NCI-H524 (cell line): ENCODE measurements at places on chromosomes 6 and 20.

DNA sequence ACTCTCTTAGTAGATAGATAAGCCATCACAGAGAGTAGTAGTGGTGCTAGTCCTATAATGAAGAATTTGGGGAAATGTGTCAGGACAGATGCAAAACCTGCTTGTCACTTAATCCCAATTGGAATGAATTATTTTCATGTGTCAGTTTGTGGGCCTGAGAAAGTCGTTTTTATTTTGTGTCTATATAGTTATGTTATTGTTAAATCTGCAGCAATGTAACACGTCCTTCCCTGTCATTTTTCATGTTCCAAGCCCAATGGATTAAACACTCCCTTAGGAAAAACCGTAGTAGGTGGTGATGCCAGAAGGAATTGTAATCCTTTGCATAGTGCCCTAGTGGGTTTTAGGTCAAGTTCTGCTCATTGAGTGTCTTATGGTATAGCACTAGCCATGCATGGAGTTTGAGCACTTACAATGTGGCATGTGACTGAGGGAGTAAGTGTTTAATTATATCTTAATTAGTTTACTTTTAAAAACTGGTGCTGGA is 105.9 kb upstream of the PRSS16 start:
- DNase-seq = no peak

DNA sequence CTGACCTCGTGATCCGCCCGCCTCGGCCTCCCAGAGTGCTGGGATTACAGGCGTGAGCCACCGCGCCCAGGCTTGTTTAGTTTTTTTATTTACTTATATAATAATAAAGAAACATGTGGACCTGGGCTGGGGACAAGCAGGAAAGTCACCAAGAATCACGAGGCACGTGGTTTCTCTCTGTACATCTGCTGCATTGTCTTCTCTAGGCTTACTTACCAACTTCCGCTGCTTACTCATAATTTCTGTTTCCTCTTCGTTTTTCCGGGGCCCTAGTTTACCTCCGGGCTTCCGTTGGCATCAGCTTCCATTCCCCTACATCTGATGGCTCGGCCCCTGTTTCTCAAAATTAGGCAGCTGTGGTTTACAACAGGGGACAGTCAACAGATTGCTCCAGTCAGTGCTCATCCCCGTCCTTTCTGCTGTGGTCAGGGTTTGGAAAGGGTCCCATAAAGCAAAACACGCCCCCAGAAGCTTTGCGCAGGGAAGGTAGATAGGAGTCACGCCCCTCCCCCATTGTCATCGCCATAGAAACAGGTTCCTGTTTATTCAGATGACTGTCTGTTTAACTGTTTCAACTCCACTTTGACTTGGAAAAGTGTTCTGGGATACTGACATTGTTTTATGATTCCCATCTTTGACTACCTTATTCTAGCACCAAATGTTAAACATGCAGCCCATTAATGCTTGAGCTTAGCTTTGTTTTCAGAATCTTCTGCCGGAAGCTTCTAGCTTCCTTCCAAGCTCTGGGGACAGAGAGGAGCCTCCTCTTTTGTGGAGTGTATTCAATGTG is 31.9 kb upstream of the TXLNB start:
- no peak for DNase-seq

- no peak for DNase-seq
These were observed 7.8 kb upstream of the EZR start for GRCh38 chr6:158826819-158827501.

DNA sequence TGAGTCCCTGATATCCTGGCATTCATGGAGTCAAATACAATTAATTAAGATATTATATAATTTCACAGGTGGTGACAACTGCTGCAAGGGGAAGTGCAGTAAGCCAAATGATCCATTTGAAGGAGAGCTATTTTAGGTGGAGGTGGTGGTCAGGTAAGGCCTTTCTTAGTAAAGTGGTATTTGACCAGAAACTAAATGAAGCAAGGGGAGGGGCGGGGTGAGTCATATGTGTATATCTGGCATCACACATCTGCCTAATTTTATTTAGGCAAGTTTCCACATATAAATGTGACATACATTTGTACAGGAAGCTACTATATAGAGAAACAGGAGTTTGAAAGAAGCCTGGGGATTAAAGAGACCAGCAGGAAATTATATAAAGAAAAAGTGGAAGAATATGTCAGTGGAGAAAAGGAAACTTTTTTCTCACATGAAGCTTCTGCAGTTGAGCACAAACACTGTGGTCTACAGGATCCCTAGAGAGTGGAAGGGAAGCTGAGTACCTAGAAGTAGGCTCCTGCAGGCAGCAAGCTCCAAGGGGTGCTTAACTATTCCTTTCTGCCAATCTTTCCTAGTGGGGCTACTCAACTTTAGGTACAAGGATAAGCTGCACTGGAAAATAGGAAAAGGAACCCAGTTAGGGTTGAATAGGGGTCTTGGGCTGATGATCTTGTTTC is 99.6 kb downstream of the OGFRL1 start:
- DNase-seq = no peak

DNA sequence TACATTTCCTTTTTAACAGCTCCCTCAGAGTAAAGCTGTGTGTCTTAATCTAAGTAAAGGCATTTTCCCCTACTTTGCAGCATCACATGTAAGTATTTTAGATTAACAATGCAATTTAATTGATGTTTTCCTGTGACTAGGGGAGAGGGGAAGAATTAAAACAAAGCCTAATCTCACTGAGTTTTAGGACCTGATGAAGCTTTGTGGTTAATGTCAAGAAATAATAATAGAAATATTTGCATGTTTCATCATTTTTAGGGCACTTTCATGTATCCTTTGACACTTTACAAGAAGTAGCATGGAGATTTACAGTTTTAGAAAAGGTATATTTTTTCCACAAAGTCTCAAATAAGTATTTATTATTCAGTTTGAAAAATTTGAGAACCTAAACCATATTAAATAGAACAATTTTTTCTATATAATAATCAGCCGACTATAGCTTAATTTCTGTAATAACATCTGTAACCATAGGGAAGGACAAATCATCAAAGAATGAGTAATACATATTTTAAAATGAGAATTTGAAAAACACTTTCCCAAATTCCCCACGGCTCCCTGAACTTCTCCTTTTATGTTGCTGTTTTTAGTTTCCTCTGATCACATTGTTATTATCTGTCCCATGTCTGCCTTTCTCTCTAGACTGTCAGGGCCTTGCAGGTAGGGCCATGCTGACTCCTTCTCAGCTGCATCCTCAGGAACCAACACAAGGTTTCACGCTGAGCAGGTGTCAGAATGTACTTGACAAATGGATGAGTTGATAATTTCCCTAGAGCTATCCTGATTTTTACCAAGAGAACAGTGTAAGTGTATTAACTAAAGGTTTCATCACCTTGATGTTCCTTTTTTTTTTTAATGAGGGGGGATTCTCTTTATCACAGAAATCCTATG is 338.1 kb downstream of the SYNE1 start:
- DNase-seq = no peak

- DNase-seq = no peak
These were observed 28.1 kb downstream of the HUS1B start for GRCh38 chr6:628766-629165.

GRCh38 chr6:58419321-58419720 is 1101.9 kb downstream of the PRIM2 start:
- DNase-seq = no peak

- no peak for DNase-seq
These were observed 485.5 kb downstream of the CD109 start for GRCh38 chr6:74181471-74181870.

- peak; percentile 46 for DNase-seq
These were observed at the start of gene DSP for GRCh38 chr6:7541175-7542064. TSS of gene DSP (plus strand) at chr6:7541671. CDS start at chr6:7541916, 245 bp downstream.

GRCh38 chr6:56595490-56596122 is 47.1 kb downstream of the DST start:
- peak; percentile 66 for DNase-seq

- DNase-seq = peak; percentile 71
These were observed 172.2 kb downstream of the AIG1 start for GRCh38 chr6:143232849-143233248.

GRCh38 chr6:61868507-61869080 is 417.4 kb downstream of the KHDRBS2 start:
- no peak for DNase-seq

GRCh38 chr6:44653761-44654218 is 266.3 kb downstream of the CDC5L start:
- no peak for DNase-seq

- DNase-seq = no peak
These were observed 29.0 kb downstream of the SLC12A5 start for GRCh38 chr20:46057856-46058598.

DNA sequence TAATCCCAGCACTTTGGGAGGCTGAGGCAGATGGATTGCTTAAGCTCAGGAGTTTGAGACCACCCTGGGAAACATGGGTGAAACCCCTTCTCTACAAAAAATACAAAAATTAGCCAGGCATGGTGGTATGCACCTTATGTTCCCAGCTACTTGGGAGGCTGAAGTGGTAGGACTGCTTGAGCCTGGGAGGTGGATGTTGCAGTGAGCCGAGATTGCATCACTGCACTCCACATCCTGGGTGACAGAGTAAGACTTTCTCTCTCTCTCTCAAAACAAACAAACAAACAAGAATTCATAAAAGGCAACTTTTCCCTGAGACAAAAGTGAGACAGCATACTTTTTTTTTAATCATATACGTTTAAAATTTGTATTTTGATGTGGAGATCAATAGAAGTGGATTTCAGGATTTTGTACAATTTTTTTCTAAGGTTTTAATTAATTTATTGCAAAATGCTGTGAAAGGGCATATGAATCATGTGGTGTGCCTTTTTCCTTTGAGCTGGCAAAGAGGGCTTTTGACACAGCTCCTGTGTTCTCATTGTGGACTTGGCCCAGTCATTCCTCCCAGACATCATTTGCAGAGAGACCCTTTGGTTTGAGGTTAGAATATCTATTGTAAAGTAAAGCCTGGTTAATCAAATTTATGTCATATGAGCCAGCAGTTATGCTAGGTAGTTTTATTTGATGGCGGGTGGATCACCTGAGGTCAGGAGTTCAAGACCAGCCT is 77.1 kb downstream of the TULP4 start:
- DNase-seq = no peak

DNA sequence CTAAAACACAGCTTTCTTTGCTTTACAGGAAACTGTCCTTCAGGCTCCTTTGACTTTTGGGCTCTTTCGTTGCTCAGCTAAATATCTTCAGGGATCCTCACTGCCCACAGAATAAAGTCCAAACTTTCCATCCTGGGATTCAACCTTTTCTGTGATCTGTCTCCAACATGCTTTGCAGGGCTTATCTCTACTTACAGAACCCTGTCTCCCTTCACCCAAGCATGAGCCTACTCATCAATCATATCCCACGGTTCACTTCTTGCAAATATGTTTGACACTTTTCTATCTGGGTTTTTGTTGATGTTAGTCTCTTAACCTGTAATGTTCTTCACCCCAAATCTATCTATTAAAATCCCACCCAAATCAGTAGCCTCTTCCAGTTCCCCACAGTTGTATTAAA is 327.3 kb upstream of the RNF24 start:
- no peak for DNase-seq

DNA sequence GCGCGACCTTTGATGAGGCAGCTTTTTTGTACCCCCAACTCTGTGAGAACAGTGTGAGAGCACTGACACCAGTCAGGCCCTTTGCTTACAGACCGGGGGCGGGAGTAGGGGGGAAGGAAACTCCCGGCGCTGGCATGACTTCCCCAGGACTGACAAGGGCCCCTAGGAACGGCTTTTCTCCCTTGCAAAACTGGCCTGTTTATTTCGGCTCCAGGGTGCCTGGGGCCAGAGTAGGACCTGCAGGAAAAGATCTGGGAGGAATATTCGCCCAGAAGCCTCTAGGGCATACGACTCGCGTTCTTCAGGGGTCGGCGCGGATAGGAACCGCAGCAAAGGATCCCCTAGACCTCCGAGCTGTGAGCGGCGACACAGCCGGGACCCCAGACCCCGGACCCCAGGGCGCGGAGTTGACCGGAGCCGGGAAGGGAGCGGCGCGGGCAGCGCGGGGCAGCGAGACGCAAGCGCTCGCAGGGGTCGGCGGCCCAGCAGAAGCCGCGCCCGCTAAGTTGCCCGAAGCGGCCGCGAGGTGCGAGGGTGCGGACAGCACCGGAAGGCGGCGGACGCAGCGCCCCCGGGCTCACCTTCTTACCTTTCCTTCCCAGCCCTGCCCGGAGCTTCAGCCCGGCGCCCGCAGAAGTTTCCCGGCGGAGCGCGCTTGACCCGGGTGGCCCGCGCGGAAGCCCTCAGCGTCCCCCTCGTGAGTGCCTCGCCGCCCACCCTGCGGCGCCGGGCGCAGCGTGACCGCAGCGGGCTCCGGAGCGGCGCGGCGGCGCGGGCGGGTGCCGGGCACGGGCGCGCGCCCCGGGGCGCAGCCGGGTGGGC is at the start of gene POPDC3:
TSS of gene POPDC3 (minus strand) at position 771 of the 822 bp plus-strand sequence. CDS start 18,105 bp downstream, outside the sequence.
- no peak for DNase-seq

DNA sequence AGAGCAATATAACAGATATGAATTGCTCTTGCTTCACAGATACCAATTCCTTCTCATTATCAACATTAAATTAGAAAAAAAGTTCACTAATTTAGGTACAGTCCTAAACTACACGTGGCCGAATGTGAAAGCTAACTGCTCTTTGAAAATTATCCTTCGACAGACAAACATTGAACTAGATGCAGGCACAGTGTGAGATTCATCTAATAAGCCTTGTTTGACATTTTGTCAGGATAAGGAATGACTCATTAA is 1.1 kb downstream of the FAM184A start:
- DNase-seq = peak; percentile 36

DNA sequence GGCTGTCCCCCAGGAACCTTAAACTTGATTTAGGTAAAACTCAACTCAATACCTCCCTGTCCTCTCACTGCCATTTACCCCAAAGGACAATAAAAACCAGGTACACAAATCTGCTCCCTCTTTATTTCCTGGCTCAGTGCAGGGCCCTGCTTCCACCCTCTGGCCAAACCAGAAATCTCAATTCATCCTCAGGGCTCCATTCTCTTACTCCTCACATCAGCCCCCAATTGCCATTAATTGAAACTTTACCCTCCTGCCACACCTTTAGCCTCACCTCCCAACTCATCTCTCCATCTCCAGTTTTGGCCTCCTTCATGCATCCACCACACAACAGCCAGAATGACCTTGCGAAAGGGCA is 10.5 kb downstream of the ZBTB2 start:
- no peak for DNase-seq

- DNase-seq = peak; percentile 97
These were observed at the start of gene GLO1 for GRCh38 chr6:38702558-38703397. TSS of gene GLO1 (minus strand) at chr6:38703145. CDS start at chr6:38703054, 91 bp downstream.

- no peak for DNase-seq
These were observed 1.5 kb downstream of the RBM38 start for GRCh38 chr20:57392512-57393271.

GRCh38 chr20:44034451-44034850 is 119.8 kb downstream of the TOX2 start:
- DNase-seq = no peak

DNA sequence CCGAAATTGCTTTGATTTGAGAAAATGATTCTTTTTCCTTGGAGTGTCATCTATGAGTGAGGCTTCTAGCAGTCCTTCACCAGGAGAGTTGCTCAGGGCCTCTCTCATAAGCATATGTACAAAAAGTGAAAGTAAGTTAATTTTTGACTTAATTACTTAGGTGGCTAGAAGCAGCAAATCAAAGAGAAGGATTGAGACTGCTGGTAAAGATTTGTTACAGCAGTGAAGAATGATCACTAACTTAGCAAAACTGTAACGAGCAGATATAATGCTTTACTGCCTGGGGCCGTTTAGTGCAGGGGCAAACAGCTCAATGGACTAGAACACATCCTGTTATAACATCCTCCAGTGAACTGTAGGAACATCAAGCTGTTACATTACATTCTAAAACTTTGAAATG is 167.8 kb upstream of the RIPOR2 start:
- no peak for DNase-seq

- DNase-seq = no peak
These were observed 211.8 kb downstream of the PLCB4 start for GRCh38 chr20:9280666-9281065.

- no peak for DNase-seq
These were observed 92.2 kb downstream of the BACH2 start for GRCh38 chr6:90204327-90205056.
